ENCODE measurements at places on chromosomes 16 and 17. TPM values are rescaled to one million over a fixed set of nuclear protein-coding genes. Genes with fewer than 3 reads are reported as not detected.

CES3 gene
- under 0.01 TPM for total RNA-seq

BAIAP3 gene
- 0.56 TPM for total RNA-seq

PSME3 gene
- total RNA-seq: 72.4 TPM

MAPT gene
- total RNA-seq: under 0.01 TPM

DNA sequence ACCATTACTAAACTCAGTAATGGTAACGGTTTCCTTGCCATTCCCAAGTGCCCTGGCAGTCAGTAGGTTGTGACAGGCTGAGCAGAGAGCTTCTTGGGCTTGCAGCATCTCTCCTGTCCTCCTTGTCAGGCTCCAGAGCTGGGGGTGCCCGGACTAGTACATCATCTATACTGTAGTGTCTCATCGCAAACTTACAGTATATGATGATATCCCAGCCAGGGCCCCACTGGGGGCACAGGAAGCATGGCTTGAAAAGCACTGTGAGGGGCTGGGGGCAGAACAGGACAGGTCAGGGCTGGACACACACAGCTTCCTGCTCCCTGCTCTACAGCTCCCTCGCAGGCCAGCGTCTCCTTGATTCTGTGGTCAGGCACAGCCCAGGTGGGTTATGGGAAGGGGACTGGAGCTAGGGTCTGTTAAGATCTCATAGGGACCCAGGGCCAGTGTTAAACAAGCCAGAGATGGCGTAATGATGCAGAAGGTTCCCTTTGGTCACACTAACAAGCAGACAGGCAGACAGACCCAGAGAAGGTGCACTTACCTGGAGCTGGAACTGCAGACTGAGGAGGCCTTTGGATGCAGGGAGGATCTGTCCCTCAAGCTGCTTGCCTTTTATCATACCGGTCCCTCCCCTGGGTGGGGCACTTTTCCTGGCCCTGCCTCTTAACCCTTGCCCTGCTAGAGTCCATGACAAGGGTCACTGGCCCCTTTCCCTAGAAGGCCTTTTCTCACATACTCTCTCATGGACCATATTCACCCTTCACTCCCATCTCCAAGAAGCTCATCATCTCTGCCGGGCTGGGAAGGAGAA is 6.8 kb downstream of the ERAL1 start:
- no peak overlapping the region for H3K27ac ChIP-seq
- H3K4me1 ChIP-seq: no peaks in the 10 kb centered on the region
- peaks cover 23% of the 10 kb centered on the region for H3K36me3 ChIP-seq
- no peak for DNase-seq

DNA sequence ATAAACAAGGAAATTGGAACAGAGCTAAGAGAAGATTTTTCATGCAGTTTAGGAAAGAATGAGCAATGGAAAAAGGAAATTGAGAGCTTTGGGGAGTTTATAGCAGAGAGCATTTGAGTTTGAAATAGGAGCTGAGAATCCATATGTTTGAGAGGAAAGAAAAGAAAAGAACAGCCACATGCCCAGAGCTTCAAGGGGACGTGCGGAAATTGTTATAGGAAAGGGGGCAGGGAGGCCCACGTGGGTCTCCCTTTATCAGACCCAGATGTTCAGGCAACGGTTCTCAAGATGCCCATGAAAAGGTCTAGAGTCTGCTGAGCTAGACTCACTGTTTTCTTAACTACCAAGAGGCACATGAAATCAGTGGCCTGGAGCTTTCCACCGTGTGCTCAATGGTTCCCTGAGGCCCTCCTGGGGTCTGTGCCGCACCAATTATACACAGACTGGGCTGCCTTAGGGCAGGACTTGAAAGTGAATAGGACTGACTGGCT is 31.2 kb downstream of the CHD9 start:
- DNase-seq: no peak
- H3K36me3 ChIP-seq: no peaks in the 10 kb centered on the region
- H3K27ac ChIP-seq: peak overlapping the region; percentile 16

- H3K36me3 ChIP-seq: peaks cover 19% of the 10 kb centered on the region
- H3K4me3 ChIP-seq: no peak overlapping the region
- H3K27me3 ChIP-seq: no peaks in the 10 kb centered on the region
- H3K27ac ChIP-seq: no peak overlapping the region
Observed at GRCh38 chr16:629833-630248, 944 bp upstream of the WFIKKN1 start.

- H3K4me1 ChIP-seq: peaks cover 9% of the 10 kb centered on the region
- H3K36me3 ChIP-seq: no peaks in the 10 kb centered on the region
- H3K27me3 ChIP-seq: peaks cover 5% of the 10 kb centered on the region
- H3K27ac ChIP-seq: no peak overlapping the region
- H3K4me3 ChIP-seq: no peak overlapping the region
Observed at GRCh38 chr17:39144416-39144840, 7.0 kb downstream of the PLXDC1 start.

GRCh38 chr17:18315562-18315922 is 449 bp downstream of the SMCR8 start:
- H3K4me1 ChIP-seq: peaks cover 10% of the 10 kb centered on the region
- peaks cover 28% of the 10 kb centered on the region for H3K36me3 ChIP-seq
- peak; percentile 7 for DNase-seq

DNA sequence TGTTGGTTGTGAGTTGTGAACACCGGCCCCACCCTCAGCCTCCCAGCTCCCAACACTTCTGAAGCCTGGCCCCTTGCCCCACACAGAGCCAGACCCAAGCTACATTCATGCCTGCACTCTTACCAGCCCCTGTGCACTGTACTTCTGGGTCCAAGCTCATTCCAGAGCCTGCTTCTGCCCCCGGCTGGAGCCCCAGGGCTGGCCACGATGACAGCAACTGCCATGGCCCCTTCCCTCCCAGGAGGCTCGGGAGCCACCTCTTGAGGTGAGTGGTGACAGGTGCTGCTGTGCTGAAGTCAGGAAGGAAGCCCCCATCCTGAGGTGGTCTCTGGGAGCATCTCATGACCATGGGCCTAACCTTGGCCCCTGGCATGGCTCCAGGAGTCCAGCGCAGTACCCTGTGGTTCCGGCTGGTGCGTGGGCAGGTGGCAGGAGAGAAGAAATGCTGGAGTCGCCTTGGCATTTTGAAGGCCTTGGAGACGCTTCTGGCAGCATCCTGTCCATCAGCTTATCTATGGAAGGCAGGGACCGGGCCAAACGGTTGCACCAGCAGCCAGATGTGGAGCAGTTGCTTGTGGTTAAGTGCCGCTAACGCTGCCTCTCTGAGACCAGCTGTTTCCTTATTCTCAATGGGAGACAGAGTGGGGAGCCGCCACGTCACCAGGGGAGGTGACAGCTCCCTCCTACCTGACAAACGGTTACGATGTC is 3.9 kb upstream of the CDT1 start:
- no peak for DNase-seq
- no peak overlapping the region for H3K27ac ChIP-seq
- no peaks in the 10 kb centered on the region for H3K36me3 ChIP-seq
- no peak overlapping the region for H3K4me3 ChIP-seq
- H3K27me3 ChIP-seq: no peaks in the 10 kb centered on the region

- no peaks in the 10 kb centered on the region for H3K4me1 ChIP-seq
- no peak overlapping the region for H3K4me3 ChIP-seq
- DNase-seq: no peak
- H3K27me3 ChIP-seq: no peaks in the 10 kb centered on the region
- H3K36me3 ChIP-seq: peaks cover 2% of the 10 kb centered on the region
- H3K27ac ChIP-seq: no peak overlapping the region
Observed at GRCh38 chr16:85722128-85722893, 28.6 kb downstream of the C16orf74 start.

DNA sequence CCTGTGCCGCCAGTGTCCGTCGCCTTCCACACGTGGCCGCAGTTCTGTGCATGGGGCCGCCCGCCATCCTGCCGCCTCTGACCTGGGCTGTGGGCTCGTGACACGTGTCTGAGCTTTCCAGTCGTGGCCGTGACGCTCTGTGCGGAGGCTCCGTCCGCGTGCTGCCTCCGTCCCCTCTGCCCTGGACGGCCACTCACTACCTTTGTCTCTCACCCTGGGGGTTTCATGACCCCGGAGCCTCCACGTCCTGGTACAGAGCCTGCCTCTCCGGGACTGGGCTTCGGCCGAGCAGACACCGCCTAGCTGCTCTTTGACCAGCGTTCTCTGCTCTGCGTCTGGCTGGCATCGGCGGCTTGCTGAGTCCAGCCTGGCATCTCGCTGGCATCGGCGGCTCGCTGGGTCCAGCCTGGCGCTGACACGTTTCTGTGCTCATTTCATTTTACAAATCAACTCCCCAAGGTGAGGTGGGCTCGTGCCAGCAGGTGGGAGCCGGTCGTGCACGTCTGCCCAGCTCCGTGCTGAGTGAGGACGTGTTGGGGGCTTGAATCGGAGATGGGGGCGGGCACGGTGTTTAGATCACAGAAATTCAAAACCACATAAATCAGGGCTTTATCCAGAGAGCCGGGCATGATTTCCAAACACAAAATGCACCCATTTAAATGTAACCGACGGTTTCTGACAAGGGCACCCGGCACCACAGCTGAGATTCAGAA is 44.3 kb upstream of the GNG13 start:
- H3K27me3 ChIP-seq: no peaks in the 10 kb centered on the region
- H3K4me3 ChIP-seq: no peak overlapping the region
- H3K36me3 ChIP-seq: no peaks in the 10 kb centered on the region
- DNase-seq: no peak
- no peak overlapping the region for H3K27ac ChIP-seq

- H3K4me3 ChIP-seq: no peak overlapping the region
- H3K27ac ChIP-seq: no peak overlapping the region
- DNase-seq: no peak
- no peaks in the 10 kb centered on the region for H3K27me3 ChIP-seq
- no peaks in the 10 kb centered on the region for H3K36me3 ChIP-seq
- H3K4me1 ChIP-seq: no peaks in the 10 kb centered on the region
Observed at GRCh38 chr16:9683677-9684076, 498.6 kb downstream of the GRIN2A start.

GRCh38 chr17:47615766-47616424 is 33.8 kb upstream of the KPNB1 start:
- no peak overlapping the region for H3K4me3 ChIP-seq
- H3K4me1 ChIP-seq: peaks cover 11% of the 10 kb centered on the region
- H3K27me3 ChIP-seq: no peaks in the 10 kb centered on the region
- no peak overlapping the region for H3K27ac ChIP-seq
- DNase-seq: peak; percentile 62
- peaks cover 25% of the 10 kb centered on the region for H3K36me3 ChIP-seq

GRCh38 chr17:39181303-39181702 is 15.3 kb upstream of the ARL5C start:
- H3K27me3 ChIP-seq: no peaks in the 10 kb centered on the region
- no peak overlapping the region for H3K4me3 ChIP-seq
- no peaks in the 10 kb centered on the region for H3K4me1 ChIP-seq
- peaks cover 53% of the 10 kb centered on the region for H3K36me3 ChIP-seq
- no peak overlapping the region for H3K27ac ChIP-seq

Measured in IMR-90 (cell line).